ENCODE measurements at places on chromosomes 7 and 10. TPM values are rescaled to one million over a fixed set of nuclear protein-coding genes. Genes with fewer than 3 reads are reported as not detected.

The CYP3A4 gene
- total RNA-seq: not detected

The NUTM2E gene
- total RNA-seq: under 0.01 TPM

The ZNF138 gene
- total RNA-seq: 3.4 TPM

The DUSP5 gene
- total RNA-seq: 2.9 TPM

The ADCY1 gene
- total RNA-seq: 0.28 TPM

The TFR2 gene
- 0.14 TPM for total RNA-seq

The HOXA6 gene
- 4.4 TPM for total RNA-seq

The SCD gene
- 439 TPM for total RNA-seq

Data from smooth muscle cell of bladder (primary cell).